NB4 (cell line): ENCODE measurements at places on chromosomes 5 and 9.

GRCh38 chr9:113540466-113540865 is 76.9 kb downstream of the RGS3 start:
- no peak for DNase-seq

DNA sequence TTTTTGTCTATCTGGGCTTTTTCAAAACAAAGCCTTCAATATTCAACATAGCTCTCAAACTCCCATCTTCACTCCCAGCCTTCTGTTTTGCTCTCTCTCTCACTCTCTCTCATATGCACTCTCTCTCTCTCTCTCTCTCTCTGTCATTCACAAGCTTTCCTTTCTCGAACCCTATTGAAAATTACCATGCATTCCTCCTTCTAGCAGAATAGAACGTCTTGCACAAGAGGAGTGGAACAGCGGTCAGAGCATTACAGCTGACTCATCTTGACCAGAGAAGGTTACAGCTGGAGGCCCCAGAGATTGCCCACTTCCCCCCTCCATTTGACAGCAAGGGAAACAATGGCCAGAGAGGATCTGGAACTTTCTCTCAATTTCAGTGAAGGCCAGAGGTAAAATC is 51.0 kb upstream of the LIFR start:
- peak; percentile 89 for DNase-seq

DNA sequence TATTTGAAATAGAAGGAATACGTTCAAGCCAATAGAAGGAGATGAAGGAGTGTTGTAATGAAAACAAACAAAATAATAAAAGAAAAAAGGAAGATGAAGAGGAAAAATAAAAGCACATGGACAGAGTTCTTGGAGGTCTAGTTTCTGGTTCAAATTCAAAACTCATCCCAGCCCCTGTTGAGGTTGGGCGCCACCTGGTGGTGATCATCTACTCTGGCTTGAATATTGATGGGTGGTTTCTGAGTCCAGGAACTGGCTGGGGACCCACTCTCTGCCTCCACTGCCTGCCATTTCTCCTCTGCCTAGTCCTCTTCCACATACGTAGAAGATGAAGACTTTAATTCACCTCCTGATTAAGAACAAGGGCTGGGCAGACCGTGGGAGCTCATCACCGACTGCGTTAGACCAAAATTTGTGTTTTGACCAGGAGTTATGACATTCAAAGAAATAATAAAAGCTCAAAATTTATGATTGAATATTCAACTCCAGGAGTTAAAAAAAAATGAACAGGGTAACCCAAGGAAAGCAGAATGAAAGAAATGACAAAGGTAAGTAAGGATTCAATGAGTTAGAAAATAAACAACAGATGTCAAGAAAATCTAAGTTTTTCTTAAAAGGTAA is 99.0 kb upstream of the SLC1A3 start:
- peak; percentile 79 for DNase-seq

GRCh38 chr5:137960141-137960540 is 70.9 kb downstream of the PKD2L2 start:
- no peak for DNase-seq
